ENCODE measurements at places on chromosomes 5 and 9. TPM values are rescaled to one million over a fixed set of nuclear protein-coding genes. Genes with fewer than 3 reads are reported as not detected.

Gene PCDHA9
- total RNA-seq, result 0.20 TPM

Gene C5orf52
- total RNA-seq, result not detected

Gene SOHLH1
- total RNA-seq, result not detected

Gene GCNT4
- 2.8 TPM for total RNA-seq

Gene SPZ1
- not detected for total RNA-seq

Gene HAVCR1
- not detected for total RNA-seq

Gene ANKRD34B
- 0.35 TPM for total RNA-seq

Gene SLIT3
- 70.0 TPM for total RNA-seq

Gene SPATA31D4
- total RNA-seq, result not detected

Gene TAF7
- 60.4 TPM for total RNA-seq

Gene RANBP17
- total RNA-seq, result 17.8 TPM

Gene SLC25A48
- total RNA-seq, result not detected

Gene SPATA31C1
- total RNA-seq, result not detected

Gene SELENOP
- total RNA-seq, result 884 TPM

Gene CFAP77
- total RNA-seq, result not detected

Gene RANBP3L
- 7.1 TPM for total RNA-seq

Gene AIF1L
- 12.3 TPM for total RNA-seq

Gene ANKRD31
- total RNA-seq, result 0.14 TPM

Gene EPB41L4A
- total RNA-seq, result 35.2 TPM

Gene RHOBTB3
- total RNA-seq, result 54.2 TPM

Gene SHISAL2B
- total RNA-seq, result not detected

Gene NUTM2F
- total RNA-seq, result not detected

Gene UBAC1
- 30.1 TPM for total RNA-seq

Gene PCDHB10
- 2.1 TPM for total RNA-seq

Gene MLANA
- total RNA-seq, result not detected

Gene STING1
- total RNA-seq, result 102 TPM

Gene GEMIN5
- 13.9 TPM for total RNA-seq

Gene NR4A3
- total RNA-seq, result 3.8 TPM

Gene TCF7
- total RNA-seq, result 7.0 TPM

Gene SLC6A7
- total RNA-seq, result not detected

Gene FAM163B
- total RNA-seq, result not detected

Gene PDLIM4
- total RNA-seq, result 7.4 TPM

Gene SPINK4
- not detected for total RNA-seq

Gene C9orf50
- total RNA-seq, result not detected

Gene LRRC19
- total RNA-seq, result 0.64 TPM

Gene LCN6
- 21.5 TPM for total RNA-seq

Gene MARCOL
- not detected for total RNA-seq

Gene ENHO
- 0.61 TPM for total RNA-seq

Gene GFI1B
- 0.52 TPM for total RNA-seq

Gene SPRY4
- total RNA-seq, result 89.8 TPM

Gene CTSV
- total RNA-seq, result 0.43 TPM

Gene HCN1
- total RNA-seq, result 0.12 TPM

Gene CDO1
- 20.1 TPM for total RNA-seq

Gene SPARC
- 1,248 TPM for total RNA-seq

Gene FBN2
- 0.58 TPM for total RNA-seq

Gene TAF11L5
- total RNA-seq, result not detected

Gene LCN9
- not detected for total RNA-seq

Gene SAXO1
- 0.12 TPM for total RNA-seq

Gene FRMD3
- 10.8 TPM for total RNA-seq

Gene KIF24
- 0.46 TPM for total RNA-seq

Gene PIK3R1
- total RNA-seq, result 137 TPM

Gene SPATA31A3
- total RNA-seq, result not detected

Gene SLCO4C1
- 36.9 TPM for total RNA-seq

Gene MBLAC2
- total RNA-seq, result 4.5 TPM
